Central memory CD8-positive, alpha-beta T cell (primary cell): ENCODE measurements at places on chromosomes 1 and 21.

- peak; percentile 39 for DNase-seq
These were observed 70.4 kb upstream of the TARDBP start for GRCh38 chr1:10941891-10942541.

- no peak for DNase-seq
These were observed 81.8 kb upstream of the KCNA3 start for GRCh38 chr1:110756506-110756905.

DNA sequence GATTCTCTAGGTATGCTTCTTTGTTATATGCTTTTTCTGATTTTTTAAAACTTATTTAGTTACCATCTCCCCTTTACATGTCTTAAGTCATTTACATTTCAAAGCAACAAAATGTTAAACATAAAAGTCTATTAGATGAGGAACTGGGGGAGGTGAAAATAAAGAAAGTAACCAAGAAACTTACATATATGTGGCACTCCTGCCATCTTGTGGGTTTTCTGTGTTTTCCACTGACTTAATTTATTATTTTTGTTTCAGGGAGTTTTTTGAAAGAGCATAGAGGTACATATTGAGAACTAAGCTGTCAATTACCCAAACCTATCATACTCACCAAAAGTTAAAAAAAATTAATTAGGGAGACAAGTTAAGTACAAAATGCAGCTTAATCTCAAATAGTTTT, 1531.1 kb downstream of the MRPL39 start:
- DNase-seq, result no peak

DNA sequence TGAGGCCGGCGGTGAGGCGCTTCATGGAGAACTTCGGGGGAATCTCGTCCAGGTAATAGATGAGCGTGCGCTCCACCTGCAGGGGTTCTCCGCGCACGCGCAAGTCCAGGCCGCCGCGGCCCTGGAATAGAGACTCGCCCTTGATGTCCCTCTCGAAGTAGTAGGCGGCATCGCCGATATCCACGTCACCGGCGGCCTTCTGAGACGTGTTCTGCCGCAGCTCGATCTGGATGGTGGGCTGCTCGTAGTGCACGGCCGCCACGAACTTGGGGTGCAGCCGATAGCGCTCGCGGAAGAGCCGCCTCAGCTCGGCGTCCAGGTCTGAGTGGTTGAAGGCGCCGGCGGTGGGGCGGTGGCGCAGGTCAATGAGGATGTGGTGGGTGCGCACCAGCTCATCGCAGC, 726 bp downstream of the TACSTD2 start:
- no peak for DNase-seq

GRCh38 chr1:234617986-234618736, 8.2 kb upstream of the IRF2BP2 start:
- DNase-seq, result no peak

DNA sequence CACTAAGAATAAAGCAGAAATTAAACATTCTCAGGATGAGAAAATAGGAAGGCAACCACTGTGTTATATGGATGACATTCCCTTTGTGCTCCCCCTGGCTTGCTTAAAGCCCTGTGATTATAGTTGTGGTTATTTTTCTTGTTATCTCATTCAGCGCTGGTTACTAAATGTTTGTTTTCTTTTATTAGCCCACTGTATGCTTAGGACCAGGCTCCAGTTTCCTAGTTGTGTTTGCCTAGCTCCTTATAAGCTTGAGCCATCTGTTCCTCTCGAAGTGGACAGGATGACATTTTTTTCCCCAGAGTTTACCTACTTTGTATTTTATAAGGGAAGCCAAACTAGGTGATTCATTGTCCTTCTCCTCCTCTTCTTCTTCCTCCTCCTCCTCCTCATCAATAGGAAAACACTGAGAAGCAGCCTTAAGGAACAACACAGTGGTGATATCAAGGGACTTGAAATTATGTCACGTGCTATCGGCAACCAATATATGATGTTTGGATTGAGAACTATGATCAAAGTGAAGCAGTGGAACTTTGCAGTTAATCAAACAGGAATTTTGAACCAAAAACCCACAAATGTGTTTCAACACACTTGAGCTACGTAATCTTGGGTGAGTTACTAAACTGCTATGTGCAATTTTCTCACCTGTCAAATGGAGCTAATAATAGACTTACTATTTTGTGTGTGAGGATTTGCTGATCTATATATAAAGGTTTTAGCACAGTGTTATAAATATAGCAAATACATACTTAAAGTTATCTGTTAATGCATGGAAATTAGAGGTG, 35.1 kb upstream of the RGS7 start:
- DNase-seq, result no peak

- no peak for DNase-seq
These were observed 118.1 kb upstream of the GADD45A start for GRCh38 chr1:67566803-67567377.

DNA sequence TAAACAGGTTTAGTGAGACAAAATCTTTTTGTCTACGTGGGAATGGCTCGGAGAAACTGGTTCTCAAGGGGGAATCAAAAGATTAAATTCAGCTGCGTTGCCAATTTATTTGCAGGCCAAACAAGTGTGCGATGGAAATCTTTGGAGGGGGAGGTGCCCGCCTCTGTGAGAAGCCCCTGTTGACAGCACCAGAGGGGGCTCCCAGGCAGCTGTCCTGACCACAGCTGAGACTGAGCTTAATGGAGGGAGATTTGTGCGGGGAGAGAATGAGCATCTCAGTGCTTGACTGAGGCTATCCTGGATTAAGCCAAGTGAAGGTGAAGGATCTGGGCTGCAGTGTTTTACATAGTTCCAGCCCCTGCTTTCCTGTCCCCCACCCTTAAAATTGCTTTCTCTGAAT, 169.7 kb downstream of the ATG4C start:
- no peak for DNase-seq

DNA sequence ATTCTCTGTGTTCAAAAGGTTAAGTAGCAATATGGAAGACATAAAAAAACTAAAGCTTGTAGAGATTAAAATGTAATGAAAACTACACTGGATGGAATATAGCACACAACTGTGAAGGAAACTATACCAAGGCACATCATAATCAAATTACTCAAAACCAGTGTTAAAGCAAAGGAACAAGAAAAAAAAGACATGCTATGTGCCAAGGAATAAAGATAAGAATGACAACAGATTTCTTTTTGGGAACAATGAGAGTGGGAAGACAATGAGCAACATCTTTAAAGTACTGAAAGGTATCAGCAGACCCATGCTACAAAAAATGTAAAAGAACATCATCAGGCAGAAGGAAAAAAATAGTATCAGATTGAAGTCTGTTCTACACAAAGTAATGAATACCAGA, 157.8 kb downstream of the VPS13D start:
- no peak for DNase-seq

- DNase-seq, result no peak
These were observed 51.5 kb upstream of the CNN3 start for GRCh38 chr1:94978401-94978800.

GRCh38 chr1:6024376-6024775, 21.3 kb upstream of the KCNAB2 start:
- DNase-seq, result no peak

- no peak for DNase-seq
These were observed at the start of gene FAM3B for GRCh38 chr21:41316200-41317062. Gene FAM3B (plus strand): TSS chr21:41316801. CDS start chr21:41316880, 79 bp downstream.

DNA sequence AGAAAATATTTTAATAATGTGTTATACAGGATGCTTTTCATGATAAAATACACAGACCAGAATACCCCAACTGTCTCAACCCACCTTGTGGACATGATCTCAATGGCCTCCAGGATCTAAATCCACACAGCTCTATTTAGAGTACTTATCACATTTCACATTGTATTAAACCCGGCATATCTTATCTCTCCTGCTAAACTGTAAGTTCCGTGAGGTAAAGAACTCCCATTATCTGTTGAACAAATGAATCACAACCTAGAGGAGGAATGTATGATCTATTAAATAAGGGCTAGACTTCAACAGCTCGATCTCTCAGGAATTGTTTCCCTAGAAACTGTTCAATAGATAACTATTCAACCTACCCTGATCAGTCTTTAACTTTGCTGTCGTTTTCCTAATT, 6.9 kb downstream of the ETV3 start:
- no peak for DNase-seq

DNA sequence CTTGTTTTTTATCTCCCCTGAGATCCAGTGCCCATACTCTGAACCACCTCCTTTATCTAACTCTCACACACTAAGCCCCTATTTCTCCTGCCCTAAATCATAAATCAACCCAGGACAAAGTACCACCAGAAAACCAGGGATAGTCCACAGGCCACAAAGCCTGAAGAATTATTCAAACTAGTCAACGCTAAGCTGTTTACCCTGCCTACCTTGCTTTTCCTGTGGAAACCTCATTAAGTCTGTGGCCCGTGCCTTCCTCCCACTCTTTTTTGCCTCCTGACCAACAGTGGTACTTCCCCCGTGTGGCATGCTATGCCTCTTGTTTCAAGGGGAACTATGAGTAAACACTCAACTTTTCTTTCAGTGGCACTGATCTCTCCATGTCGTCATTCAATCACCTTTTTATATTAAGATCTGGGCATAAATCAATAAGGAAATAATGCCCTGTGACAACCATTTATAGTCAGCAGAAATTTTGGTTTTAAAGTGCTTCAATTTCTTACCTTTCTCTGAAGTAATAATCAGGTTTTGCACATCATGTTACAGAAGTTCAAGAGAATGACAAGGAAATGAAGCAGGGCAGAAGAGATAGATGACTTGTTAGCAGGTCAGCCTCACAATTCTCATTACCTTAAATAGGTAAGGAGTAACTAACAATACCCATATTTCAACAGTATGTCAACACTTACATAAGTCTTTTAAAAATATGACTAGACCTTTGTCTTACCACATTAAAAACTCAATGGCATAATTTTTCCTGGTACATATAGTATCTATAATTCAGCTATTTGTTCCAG, 32.1 kb downstream of the EYA3 start:
- no peak for DNase-seq

- DNase-seq, result no peak
These were observed 8.8 kb downstream of the LAMB3 start for GRCh38 chr1:209643285-209644020.

GRCh38 chr1:3642919-3643675, 6.8 kb downstream of the WRAP73 start:
- DNase-seq, result no peak

DNA sequence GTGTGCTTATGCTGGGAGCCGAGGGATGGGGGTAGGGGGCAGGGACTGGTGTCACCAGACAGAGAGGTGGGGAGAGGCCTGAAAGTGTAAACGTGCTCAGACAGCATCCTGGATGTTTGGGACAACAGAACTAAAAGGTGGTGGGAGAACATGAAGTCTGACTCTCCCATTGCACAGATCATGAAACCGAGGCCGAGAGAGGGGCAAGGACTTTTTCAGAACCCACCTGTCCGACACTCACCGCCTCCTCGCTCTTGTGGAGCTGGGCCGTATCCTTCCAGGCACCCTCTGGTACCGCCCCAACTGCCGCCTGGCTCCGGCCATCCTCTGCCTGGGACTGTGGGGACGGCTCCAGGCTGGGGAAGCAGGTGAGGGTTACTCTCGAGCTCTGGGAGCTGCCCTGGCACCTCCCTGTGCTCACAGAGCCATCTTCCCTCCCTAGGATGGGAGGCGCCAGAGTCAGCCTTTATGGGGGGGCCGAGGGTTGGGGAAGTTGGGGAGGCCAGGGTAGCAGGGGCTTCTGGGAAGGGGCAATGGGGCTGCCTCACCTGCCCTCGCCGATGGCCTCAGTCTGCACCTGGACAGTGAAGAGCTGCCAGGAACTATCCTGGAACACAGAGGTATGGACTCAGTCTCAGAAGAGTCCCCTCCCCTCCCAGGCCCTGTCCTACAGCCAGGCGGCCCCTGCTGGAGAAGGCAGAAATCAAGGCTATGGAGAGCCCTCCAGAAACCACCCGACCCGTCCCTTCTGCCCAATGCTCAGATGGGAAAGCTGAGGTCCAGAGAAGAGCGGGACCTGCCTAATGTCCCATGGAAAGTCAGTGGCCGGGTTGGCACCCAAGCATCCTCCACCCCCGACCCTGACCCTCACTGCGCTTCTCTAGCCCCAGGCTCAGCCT, 7.0 kb downstream of the ATP13A2 start:
- DNase-seq, result no peak

DNA sequence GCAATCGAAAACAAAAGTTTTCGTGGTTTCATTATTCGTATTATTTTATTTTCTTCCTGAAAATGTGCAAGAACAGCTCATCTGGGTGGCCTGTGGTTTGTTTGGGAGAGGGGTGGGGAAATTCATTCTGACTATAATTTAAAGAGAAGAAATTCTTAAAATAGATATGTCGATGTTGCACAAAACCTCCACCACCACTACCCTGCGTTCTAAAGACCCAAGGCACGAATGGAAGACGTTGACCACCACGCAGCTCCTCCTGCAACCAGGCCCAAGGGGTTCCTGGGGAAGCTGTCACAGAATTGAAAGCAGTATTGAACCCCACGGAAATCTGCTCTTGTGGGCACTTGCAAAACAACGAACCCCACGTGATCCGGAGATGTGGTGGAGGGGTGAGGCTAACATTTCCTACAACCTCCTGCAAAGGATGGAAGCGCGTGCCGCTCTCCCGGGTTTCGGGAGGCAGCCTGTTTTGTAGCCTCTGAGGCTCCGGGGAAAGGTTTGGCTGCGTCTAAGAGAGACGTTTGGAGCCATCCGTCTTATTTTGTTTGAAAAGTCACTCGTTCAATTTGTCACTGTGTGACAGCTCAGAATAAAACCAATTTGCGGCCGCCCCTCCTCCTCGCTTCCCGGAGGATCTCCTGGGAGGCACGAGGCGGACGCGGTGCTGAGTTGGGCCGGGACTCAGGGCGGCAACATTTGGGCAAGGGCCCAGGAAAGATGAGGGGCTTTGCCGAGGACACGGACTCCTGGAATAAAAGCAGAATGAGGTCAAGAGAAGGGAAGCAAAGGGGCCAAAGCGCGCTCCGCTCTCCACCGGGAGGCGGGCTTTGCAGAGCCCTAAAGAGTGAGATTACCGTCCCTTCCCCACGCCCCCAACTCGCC, 810 bp upstream of the HLX start:
- DNase-seq, result no peak

DNA sequence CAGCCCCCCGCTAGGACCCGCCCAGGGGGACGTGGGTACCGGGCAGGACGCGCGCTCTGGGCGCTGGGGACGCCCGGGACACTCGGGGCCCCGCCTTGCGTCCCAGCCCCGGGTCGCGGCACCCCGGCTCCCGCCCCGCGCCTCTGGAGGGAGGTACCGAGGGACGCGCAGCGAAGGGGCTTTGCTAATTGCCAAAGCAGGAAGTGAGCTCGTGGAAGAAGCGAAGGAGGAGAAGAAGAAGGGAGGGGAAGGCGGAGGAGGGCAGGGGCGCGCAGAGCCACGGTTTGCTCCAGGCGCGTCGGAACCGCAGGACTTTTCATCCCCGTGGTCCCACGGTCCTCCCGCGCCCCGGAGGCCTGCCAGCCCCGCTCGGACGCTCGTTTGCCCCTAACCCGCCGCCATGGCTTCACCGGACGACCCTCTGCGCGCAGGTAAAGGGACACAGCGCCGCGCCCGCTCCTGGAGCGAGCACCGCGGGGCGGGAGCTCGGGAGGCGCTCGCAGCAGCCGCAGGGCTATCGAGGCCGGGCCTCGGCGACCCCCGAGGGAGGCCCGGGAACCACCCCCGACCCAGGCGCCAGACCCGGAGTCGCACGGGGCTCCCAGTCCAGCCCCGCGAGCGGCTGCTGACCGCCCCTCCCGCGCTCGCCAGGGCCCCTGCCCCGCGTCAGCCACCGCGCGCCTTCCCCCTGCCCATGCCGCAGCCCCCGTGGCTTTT, 1.3 kb downstream of the EDARADD start:
- DNase-seq, result peak; percentile 47
